BE2C (cell line): ENCODE measurements at places on chromosomes 4 and X.

DNA sequence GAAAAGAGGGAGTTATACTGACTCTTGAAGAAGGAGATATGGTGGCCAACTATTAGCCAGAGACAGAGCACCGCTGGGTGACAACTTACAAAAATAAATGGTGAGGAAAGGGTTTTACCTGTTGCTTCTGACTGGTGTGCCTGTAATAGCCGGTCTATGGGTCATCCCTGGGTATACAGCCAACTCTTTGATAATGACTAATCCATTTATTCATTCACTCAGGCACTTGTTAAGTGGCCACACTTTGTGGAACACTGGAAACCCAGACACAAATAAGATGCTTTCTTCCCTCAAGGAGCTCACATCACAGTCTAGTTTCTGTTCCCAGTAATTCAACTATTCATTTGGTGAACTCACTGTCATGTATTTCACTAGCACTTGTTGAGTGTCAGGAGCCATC is 13.2 kb upstream of the CAPN6 start:
- no peak for DNase-seq

DNA sequence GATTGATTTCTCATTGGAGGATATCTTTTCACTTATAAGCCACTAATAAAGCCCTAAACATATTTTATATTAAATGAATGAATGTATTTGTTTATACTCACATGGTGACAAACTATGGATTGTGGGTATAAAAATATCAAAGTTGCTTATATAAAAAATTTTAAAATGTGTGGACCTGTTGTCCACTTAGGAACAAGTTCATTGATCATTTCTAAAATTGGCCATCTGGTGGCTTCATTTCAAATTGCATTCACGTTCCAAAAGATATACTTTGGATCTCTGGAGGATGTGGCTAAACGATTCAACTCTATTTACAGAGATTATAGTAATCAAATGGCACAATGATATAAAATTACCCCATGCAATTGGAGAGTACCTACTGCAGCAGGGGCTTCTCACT is 32.5 kb downstream of the FSTL5 start:
- DNase-seq = no peak

GRCh38 chr4:184310171-184310567 is 92.5 kb upstream of the ENPP6 start:
- no peak for DNase-seq

DNA sequence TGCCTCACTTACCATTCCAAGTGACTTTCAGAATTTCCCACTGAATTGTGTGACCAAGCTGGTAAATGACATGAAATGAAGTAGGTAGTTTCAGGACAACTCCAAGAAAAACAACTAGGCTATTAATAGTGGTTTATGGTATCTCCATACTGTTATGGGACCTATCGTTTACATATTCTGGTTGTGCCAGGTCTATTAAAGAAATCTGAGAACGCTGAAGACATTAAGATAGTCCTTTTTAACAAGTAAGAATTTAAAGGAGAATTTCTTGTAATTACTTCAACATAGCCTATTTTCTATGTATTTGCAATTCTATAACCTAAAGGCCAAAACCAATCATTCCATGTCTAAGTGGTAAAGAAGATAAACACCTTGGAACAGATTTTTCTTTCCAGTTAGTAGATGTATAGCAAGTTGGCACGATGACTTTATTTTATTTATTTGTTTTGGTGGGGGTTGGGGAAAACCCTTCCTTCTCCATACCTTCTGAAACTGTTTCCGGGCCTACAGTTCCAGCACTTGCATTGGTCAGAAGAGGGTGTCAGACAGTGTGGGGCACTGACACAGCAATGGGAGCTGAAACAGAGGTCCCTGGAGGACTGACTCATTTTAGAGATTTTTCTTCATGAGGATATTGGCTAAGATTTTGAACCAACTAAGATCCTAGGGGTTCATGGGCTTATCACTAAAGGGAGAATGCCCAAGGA is 7.6 kb upstream of the DCLK2 start:
- DNase-seq = no peak

GRCh38 chrX:11137543-11138139 is 26.5 kb downstream of the HCCS start:
- no peak for DNase-seq

DNA sequence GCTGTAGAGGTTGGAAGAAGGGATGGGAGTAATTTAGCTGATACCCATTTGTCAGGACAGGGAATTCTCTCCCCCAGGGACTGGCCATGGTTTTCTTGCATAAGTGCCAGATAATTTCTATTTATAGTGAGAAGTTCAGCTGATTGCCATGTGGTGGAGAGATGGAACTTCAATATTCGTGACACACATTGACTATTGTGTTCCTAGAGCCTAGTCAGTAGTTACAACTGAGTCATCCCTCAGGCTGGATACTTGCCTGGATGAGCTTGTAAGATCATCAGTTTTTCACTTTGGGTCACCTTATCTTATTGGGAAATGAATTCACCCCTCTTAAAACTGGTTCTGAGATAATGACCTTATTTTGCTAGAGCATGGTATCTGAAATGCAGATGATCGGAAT is 32.2 kb downstream of the CFAP299 start:
- no peak for DNase-seq

DNA sequence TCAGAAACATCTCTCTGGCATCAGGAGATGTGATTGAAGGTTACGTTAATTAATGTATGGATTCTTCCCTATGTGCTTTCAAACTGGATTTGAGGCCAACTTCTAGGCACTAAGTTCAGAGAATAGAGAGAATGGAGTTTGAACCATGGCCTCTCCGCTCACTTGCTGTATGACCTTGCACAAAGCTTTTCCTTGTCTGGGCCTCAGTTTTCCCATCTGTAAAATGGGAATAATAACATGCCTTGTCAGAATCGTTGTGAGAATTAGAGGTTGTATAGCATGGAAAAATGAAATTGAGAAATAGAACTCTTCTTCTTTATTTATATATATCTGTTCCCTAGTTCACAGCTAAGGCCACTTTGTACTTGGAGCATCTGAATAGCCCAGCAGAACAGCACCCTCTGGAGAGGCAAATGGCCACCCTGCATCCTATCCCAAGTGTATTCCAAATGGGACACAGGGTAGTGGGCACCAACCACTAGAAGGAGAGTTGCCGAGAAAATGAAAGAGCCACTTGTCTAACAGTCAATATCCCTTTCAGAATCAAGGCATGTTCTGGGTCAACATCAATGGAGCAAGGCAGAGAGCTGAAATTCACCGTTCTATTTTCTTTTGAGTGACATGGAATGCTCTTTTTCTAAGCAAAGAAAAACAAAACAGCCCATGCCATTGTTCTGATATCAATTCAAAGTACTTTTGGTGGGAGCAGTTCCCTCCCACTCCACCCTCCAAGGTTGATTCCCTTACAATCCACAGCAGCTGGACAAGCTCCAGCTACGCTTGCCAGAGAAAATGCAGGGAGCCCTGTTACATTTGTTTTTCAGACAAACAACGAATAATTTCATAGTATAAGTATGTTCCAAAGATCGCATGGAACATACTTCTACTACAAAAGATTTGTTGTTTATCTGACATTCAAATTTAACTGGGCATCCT is 23.3 kb upstream of the MTM1 start:
- DNase-seq = no peak

DNA sequence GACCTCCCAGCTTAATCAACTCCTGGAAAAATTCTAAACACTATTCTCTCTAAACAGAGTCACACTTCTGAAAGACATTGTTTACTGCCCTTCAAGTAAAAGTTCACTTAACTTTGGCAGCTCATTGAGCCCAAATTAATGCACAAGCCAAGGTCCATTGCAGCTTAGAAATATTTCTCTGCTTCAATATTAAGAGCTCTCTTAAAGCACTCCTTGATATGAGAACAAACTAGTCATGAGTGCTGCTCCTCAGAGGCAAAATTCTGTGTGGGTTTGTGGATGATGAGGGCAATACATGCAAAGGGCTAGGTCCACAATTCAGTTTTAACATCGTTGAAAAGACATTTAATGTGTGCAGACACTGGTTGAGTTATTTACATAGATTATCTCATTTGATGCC is 12.8 kb upstream of the FMR1 start:
- DNase-seq = no peak

DNA sequence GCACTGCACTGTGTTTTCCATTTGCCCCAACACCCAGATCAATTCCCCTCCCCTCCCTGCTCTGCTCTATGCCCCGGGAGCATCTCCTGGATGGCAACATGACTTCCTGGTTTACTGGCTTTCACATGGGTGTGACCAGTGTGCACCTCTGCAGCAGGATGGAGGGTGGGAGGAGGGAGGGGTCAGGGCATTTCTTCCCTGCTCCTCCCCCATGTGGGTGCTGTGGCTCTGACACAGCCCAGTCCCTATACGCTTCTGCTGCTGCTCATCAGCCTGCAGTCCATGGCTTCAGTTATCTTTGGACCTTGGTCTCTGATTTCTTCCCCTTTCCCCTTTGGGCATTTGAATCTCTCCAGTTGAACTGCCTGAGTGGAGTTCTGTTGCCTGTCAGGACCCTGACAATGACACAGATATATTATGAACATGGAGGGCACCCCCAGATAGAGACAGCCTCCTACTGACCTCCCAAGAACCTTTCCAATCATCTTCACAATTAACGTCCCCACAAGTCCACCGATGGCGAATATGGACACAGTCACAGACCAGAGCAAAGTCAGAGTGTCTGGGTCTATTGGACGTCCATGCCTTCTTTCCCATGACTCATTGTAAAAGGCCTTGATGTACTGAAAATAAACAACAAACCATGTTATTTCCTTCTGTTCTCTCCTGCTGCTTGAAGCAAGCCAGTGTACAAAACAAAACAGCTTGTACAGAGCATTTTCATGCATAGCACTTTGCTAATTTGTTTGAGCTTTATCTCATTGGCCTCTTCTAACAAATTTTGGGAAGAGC is 24.8 kb downstream of the SLC2A9 start:
- DNase-seq = no peak

- DNase-seq = no peak
Observed at GRCh38 chrX:53599781-53600396, 86.6 kb downstream of the HUWE1 start.

- DNase-seq = no peak
Observed at GRCh38 chrX:3743801-3744439, 30.5 kb upstream of the PRKX start.

DNA sequence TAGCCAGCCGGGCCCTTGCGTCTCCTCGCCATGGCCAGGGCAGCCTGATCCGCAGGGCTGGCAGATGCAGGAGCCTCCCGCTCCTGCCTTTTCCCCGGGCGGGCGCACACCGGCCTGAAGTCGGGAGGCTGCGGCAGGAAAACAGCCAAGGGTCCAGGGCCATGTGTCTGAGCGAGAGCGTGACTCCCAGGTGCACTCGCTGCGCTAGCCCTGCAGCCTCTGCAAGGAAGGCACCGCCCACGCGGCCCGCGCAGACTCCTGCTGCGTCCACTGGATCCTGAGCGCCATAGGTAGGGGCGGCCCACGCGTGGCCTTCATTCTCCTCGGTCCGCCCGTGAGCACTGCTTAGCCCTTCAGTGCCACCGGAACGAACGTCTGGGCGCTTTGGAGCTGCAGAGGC is 379.9 kb downstream of the TRAM1L1 start:
- DNase-seq = no peak

DNA sequence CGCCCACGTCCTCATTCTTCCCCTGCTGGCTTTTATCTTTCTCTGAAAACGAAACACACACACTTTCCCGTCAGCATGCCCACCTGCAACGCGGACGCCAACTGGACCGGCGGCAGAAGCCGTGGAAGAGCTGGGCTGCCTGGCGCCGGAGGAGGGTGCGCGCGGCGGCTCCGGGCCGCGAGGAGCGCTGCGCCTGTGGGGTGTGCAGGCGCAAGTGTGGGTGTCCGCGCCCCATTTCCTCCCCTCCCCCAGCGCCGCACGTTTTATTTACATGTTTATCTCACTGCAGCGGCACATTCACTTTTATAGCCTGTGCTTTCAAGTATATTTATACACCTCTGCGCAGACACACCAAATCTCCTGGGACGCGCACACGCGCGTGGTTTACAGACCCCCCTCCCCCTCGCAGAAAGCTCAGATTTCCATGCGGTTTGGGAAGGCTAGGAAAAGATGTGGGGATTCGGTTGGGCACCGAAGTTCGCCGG is 1.5 kb downstream of the PITX2 start:
- no peak for DNase-seq

DNA sequence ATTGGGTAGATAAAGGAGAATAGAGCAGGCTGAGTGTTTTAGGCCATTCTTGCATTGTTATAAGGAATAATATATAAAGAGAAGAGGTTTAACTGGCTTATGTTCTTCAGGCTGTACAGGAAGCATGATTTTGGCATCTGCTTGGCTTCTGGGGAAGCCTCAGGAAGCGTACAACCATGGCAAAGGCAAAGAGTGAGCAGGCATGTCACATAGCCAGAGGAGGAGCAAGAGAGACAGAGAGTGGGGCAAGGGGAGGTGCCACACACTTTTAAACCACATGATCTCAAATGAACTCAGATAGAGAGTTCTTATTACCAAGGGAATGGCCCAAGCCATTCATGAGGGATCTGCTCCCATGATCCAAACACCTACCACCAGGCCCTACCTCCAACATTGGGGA is 4.4 kb upstream of the METTL14 start:
- DNase-seq = peak; percentile 17

GRCh38 chrX:130186651-130187050 is 14.9 kb downstream of the RAB33A start:
- peak; percentile 25 for DNase-seq

DNA sequence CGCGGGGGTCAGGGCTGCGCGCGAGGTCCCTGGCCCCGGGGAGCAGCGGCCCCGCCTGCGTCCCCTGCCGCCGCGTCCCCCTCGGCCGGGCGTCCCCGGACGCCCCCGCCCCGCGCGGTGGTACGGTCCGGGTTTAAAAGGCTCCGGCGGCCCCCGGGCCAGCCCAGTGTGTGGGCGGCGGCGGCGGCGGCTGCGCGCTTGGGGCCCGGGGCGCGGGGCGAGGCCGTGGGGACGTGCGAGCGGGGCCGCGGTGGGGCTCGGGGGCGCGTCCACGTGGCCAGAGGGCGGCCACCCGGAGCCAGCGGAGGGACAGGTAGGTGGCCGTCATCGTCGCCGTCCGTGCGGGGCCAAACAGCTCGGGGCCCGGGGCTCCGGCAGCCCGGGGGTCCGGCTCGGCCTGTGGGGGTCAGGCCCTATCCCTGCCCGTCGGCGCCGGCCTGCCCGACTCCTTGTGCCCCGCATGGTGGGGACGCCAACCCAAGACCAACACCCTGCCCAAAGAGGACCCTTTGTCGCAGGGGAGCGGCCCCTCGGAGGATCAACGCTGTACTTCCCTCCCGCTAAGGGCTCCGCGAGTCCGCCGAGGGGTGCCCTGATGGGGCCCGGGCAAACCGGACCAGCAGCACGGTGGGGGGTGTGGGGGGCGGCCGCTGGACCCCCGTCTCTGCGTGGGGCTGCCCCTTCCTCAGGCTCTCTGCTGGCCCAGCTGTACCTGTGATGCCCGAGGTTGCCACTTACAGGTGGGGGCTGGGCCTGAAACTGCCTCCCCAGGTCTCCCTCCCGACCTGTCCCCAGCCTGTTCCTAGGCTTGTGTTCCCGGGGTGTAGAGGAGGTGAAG is at the start of gene PLXNA3:
PLXNA3 (plus strand) TSS at position 166 of the 838 bp plus-strand sequence. CDS start 1,903 bp downstream, outside the sequence.
- DNase-seq = peak; percentile 55

GRCh38 chr4:147362938-147363337 is 118.0 kb upstream of the EDNRA start:
- DNase-seq = peak; percentile 79

- DNase-seq = no peak
Observed at GRCh38 chrX:79266702-79267101, 100.4 kb downstream of the ITM2A start.

- no peak for DNase-seq
Observed at GRCh38 chr4:165330666-165331065, 3.2 kb downstream of the MSMO1 start.
